Stimulated activated CD4-positive, alpha-beta T cell treated with anti-CD3 and anti-CD28 coated beads, Interleukin-15, amount 100 ng/mL, for 48 hours (primary cell): ENCODE measurements at places on chromosomes 12 and 14.

DNA sequence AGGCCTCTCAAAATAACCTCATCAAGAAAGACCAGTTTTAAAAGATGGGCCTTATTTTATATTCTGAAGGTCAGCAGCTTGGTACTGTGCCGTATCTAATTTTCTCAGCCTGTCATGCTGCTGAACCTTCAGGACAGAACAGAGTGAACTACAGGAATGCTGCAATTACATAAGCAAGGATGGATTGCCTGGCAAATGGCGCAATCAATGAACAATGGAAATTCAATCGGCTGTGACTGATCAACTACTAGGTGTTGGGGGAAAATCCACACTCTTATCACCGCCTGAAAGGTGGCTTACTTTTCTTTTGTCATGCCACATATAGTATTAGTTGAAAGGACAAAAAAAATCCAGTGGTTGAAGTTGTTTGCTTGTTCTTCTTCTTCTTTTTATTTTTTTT is 8.5 kb downstream of the ACSS3 start:
- DNase-seq = no peak

GRCh38 chr12:52380271-52380694 is 5.2 kb downstream of the KRT84 start:
- no peak for DNase-seq

DNA sequence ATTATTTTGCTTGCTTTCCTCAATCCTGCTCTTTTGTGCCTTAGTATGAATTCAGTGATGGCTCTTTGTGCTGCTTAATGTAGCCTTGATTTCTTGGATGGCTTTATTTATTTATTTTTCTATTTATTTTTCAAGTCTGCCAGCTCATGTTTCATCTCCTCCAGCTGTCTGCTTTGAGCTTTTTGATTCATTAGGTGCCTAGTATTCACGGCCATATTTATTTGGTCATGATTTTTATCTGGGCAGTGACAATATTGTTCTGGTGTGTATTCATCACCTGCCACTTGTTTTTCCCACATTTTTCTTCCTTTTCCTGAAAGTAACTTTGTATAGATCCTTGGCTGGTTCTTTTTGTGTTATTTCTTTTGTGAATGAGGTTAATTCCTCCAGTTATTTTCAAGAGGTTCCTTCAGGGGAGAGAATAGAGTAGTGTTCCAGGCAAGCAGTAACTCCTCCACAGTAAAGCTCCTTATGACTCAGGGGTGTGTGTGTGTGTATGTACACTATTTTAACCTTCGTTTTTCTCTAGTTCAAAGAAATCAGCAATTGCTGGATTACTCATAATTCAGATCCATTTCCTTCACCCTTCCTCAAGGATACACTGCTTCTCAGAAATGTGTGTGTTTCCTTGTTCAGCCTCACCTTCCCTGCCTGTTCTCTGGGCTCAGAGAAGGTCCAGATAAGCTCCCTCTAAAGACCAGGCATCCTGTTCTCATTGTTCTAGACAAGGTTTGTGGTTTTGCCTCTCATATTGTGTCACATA is 51.6 kb upstream of the PMCH start:
- DNase-seq = no peak

GRCh38 chr12:123984903-123985302 is 11.9 kb downstream of the ZNF664 start:
- DNase-seq = no peak

GRCh38 chr12:132000286-132000872 is 50.6 kb downstream of the EP400 start:
- DNase-seq = no peak

GRCh38 chr12:4943067-4943937 is 33.6 kb downstream of the KCNA1 start:
- no peak for DNase-seq

DNA sequence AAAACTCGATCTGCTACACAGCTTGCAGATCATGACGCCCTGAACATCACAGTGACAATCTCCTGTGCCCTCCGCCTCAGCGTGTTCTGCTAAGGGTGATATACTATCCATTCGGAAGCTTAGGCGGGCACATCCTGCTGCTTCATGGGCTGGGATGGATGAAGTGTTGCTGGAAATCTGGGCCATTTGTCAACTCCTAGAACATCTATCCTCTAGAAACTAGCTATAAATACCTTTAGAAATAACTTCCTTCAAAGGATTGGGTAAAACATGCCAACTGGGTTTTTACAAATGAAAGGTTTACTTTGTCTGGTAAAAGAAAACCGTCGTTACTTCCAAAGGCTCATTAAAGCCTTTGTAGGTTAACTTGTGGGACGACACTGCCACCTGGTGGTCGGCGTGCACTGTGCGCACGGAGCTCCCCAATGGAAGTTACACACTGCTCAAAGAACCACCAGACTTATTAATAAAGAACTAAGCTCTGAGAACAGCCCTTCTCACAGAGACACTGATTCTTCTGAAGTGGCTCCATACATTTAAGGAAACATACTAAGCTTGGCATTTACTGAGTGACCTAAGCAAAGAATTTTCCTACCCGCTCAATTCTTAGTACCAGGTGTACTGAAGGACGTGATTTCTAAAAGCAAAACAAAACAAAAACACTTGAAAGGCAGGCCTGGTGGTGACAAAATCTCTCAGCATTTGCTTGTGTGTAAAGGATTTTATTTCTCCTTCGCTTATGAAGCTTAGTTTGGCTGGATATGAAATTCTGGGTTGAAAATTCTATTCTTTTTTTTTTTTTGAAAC is 21.6 kb upstream of the CACNA2D4 start:
- peak; percentile 75 for DNase-seq

- no peak for DNase-seq
These were observed 163.9 kb downstream of the RBM19 start for GRCh38 chr12:113802000-113802749.

DNA sequence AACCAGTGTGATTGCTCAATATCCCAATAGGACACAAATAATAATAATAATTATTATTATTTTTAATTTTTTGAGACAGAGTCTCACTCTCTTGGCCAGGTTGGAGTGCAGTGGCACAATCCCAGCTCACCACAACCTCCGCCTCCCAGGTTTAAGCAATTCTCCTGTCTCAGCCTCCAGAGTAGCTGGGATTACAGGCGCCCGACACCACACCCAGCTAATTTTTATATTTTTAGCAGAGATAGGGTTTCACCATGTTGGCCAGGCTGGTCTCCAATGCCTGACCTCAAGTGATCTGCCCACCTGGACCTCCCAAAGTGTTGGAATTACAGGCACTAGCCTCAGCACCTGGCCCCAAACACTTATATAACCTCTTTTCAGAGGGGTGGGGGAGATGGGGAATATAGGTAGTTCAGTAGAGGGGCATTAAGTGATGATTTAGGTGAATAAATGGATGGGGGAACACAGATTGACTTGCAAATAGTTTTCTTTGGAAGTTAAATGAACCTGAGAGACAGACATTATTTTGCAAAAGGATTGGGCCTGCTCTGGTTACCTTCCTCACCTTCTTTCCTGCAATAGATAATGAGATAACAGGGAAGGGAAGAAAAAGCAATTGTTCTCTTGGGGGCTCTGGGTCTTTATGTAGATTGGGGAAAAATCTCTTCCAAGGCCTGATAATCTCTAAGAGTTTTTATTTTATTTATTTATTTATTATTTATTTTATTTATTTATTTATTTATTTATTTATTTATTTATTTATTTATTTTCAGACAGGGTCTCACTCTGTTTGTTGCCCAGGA is 57.7 kb downstream of the RESF1 start:
- DNase-seq = no peak

GRCh38 chr14:106652494-106652893 is 1126.1 kb downstream of the TMEM121 start:
- no peak for DNase-seq

DNA sequence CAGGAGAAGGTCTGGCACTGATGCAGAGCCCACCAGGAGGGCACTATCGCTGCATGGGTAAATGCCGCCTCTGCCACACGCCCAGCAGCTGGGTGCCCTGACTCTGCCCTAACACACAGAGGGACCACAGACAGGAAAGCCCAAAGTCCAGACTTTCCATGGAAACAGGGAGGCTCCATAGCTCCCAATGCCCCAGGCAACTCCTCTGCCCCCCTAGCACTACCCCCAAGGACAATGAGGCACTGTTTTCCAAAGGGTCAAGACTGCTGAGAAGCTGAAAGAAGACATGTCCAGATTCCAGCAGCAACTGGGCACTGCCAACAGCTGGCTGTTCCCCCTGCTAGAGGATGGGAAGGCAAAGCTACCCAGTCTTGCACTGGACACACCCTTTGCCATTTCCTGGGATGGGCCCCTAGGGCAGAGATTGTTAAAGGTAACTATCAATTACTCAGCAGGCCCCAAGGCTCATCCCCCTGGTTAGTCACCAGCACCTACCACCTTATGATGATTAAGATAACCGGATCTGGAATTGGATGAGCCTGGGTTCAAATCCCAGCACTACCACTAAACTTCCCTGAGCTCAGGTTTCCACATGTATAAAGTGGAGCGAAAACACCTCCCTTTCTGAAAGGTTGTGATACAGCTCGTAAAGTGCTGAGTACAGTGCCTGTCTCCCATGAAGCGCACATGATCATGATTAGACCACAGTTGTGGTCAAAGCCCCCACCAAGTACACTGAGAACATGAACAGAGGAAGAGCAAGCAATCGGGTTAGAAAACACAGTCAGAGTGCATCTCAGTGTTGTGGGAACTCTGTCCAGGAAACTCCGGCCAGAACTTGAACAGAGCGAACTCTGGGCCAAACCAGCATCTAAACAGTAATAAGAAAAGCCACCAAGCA is 3.3 kb downstream of the PXN start:
- DNase-seq = no peak

GRCh38 chr14:88241810-88242209 is 81.3 kb downstream of the KCNK10 start:
- no peak for DNase-seq

DNA sequence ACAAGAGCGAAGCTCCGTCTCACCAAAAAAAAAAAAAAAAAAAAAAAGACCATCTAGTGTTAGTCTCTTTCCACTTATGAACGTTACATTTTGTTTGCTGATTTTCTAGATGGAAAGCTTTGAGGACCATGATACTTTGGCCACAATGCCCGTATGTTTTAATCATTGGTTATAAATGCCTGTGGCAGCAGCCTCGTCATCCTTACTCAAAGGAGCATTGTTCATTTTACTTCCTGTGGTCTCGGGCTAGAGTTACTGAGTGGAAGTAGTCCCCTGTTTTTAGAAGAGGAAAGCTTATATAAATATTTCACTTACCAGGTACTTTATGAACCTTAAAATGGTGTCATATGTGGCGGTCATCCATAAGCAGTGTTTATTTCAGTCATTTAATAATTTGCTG is 359.9 kb downstream of the AEBP2 start:
- no peak for DNase-seq
